Activated CD4-positive, CD25-positive, alpha-beta regulatory T cell treated with anti-CD3 and anti-CD28 coated beads, Interleukin-2, amount 50 U/mL, for 16 hours (primary cell): ENCODE measurements at places on chromosomes 12 and 14.

- no peak for DNase-seq
Measured at GRCh38 chr12:119671070-119671469, 3.1 kb downstream of the PRKAB1 start.

DNA sequence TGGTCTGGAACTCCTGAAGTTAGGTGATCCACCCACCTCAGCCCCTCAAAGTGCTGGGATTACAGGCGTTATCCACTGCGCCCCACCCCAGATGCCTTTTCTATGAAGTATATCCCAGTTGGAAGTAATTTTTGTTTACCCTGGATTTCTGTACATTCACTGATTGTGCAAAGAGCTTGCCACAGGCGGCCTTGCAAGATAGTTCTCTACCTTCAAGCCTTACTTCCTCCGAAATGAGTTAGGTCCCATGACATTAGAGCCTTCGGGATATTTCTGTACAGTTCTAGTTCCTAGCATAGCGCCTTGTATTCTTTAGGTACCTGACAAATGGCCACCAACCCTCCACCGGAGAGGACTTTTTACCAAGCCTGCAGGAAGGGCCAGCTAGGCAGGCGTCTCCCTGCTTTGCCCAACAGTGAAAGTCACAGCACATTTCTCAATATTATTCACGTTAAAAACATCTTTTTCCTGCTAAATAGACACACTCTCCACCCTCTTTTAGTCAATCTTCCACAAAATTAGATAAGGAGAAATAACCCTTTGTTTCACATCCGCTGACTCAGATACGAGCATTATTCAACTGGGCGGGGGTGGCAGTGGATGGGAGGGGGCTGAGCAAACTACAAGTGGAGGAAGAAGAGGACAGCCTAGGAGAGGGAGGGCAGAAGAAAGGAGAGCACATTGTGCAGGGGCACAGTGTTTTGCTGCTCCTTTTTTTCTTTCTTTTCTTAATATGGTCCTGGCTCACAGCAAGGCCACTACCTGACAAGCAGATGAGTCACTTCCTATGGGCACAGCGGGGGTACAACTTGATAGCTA lies 40.0 kb upstream of the CAPRIN2 start:
- DNase-seq, result no peak

- DNase-seq, result no peak
Measured at GRCh38 chr12:132225214-132225613, 81.0 kb downstream of the NOC4L start.

DNA sequence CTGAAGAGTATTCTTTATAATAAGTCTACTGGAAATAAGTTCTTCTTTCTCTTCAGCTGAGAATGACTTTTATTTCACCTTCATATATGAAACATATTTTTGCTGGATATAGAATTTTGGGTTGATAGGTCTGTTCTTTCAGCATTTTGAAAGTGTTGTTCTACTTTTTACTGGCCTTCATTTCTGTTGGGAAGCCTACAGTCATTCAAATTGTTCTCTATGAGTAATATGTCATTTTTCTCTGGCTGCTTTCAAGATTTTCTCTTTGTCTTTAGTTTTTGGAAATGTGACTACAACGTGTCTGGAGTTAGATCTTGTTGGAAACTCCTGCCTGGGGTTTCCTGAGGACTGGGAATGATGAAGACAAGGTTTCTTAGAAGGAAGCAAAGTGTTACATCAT lies 10.0 kb downstream of the FGFR1OP2 start:
- no peak for DNase-seq

DNA sequence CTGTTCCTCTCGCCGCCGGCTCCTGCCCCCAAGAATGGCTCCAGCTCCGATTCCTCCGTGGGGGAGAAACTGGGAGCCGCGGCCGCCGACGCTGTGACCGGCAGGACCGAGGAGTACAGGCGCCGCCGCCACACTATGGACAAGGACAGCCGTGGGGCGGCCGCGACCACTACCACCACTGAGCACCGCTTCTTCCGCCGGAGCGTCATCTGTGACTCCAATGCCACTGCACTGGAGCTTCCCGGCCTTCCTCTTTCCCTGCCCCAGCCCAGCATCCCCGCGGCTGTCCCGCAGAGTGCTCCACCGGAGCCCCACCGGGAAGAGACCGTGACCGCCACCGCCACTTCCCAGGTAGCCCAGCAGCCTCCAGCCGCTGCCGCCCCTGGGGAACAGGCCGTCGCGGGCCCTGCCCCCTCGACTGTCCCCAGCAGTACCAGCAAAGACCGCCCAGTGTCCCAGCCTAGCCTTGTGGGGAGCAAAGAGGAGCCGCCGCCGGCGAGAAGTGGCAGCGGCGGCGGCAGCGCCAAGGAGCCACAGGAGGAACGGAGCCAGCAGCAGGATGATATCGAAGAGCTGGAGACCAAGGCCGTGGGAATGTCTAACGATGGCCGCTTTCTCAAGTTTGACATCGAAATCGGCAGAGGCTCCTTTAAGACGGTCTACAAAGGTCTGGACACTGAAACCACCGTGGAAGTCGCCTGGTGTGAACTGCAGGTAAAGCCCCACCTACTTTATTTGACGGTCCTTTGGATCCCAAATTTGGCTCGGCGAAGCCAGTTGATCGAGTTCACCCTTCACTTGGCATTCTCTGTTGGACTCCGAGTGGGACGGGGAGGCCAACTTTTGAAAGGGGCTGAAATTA lies 1.5 kb downstream of the WNK1 start:
- no peak for DNase-seq

DNA sequence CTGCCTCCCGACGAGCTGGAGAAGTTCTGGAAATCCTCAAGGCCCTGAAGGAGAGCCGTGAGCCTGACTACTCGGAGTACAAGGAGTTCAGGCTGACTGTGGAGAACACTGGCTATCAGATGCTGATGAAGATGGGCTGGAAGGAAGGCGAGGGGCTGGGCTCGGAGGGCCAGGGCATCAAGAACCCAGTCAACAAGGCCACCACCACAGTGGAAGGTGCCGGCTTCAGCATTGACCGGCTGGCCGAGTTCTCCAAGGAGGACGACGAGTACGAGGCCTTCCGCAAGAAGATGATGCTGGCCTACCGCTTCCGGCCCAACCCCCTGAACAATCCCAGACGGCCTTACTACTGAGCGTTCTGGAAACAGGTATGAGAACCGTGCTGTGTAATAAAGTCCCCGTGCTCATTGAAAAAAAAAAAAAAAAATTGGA lies 366.1 kb upstream of the ATXN7L3B start:
- no peak for DNase-seq

DNA sequence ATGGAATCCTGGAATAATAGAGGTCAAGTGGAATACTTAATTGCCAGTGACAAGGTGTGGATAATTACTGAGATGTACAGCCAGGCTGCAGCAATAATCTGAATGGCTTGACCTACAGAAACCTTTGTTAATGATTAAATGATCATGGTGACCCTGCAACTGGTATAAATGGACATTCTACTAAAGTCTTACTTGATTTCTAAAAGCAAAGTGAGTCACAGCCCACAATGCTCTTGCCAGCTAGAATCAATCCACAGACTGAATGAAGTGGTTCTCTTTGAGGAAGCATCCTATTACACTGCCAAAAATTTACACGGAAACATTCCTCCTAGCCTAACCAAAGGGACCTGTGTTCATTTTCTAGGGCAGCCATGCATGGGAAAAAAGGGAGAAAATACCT lies 518.5 kb downstream of the SOX5 start:
- no peak for DNase-seq

DNA sequence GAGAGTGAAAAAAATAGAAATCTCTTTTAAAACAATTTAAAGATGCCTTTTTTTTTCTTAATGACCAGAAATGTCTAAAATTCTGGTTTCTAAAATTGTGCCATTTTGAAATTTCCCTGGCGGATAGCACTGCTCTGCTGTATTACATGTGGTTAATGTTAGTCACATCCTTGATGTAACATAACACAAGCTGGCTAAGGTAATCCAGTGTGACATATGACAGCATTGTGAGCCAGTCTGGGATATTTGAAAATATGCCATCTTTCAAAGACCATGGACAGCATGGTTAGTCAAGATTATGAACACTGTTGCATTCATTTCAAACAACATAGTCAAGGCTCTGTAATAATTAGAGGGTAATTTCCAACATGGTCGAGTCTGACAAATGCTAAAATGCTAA lies 133.2 kb downstream of the ALX1 start:
- no peak for DNase-seq

DNA sequence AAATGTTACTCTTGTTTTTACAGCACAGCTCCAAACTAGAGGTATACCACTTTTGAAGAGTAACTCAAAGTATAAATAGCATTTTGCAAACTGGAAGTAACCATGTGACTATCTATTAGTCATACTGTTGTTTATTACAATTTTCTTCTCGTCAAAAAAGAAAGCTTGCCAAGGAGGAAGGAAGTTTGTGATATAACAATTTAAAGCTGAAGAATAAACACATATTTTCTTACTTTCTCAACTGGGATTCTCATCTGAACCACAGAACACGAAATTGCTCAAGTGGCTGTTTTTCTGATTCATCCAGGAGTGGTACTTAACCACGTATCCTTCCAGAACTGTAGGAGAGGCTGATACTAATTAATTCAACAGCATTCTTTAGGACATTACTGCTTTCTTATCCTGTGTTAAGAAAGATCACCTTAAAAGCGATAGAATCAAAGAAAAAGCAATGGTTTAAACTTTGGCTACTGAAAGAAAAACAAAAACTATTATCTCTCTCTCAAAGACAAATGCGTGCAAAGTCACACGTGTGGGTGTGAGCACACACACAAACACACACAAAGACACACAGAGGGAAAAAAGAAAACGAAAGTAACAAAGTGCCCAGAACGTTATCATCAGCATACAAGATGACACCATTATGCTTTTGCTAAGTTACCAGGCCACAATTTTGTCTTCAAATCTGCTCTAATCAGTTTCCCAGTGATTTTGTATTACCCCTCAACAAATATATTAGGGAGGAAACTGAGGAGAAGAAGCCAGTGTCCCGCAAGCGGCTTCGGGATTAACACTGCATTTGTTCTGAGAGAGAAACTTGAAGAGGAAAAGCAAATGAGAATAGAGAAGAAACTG lies at the start of gene CLEC2B:
Gene CLEC2B (minus strand): TSS at position 48 of the 855 bp plus-strand sequence.
- DNase-seq, result no peak

DNA sequence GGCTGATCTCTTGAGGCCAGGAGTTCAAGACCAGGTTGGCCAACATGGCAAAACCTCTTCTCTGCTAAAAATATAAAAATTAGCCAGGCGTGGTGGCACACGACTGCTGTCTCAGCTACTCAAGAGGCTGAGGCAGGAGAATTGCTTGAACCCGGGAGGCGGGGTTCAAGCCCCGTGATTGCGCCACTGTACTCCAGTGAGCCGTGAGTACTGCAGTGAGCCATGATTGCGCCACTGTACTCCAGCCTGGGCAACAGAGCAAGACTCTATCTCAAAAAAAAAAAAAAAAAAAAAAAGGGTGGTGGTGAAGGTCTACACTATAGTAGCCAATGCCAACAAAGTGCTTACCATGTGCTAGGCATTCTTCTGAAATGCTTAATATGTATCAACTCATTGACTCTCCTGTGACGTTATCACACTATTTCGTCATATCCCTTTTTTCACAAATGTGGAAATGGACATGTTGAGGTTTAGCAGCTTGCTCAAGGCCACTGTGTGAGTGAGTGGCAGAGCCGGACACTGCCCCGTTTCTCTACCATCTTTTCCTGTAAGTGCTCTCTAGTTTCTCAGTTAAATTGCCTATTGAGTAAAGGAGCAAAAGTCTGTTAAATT lies 59.6 kb downstream of the GNS start:
- DNase-seq, result no peak

- no peak for DNase-seq
Measured at GRCh38 chr12:56413392-56413791, 35.8 kb downstream of the TIMELESS start.

GRCh38 chr12:69688021-69688420 lies 11.1 kb downstream of the BEST3 start:
- DNase-seq, result no peak

- DNase-seq, result no peak
Measured at GRCh38 chr14:50865391-50866076, 6.3 kb upstream of the ABHD12B start.

DNA sequence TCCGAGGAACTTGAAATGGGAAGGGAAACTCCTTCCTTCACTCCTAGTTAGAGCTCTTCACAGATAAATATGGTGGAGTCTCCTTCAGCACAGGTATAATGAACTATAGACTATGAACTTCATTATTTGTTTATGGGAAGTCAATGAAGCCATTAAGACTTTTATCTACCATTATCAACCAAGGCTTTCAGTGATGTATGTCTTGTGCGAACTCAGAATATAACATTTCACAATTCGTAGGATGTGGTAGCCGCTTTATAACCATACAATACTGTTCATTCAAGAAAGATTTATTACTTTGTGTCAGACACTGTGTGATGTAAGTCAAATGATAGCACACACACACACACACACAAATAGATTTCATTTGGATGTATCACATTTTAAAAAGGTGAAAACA lies 24.8 kb upstream of the ETNK1 start:
- no peak for DNase-seq

GRCh38 chr12:8032242-8033152 lies at the start of gene FOXJ2:
Gene FOXJ2 (plus strand): TSS chr12:8032716. CDS start chr12:8039833, 7,117 bp downstream.
- peak; percentile 50 for DNase-seq

DNA sequence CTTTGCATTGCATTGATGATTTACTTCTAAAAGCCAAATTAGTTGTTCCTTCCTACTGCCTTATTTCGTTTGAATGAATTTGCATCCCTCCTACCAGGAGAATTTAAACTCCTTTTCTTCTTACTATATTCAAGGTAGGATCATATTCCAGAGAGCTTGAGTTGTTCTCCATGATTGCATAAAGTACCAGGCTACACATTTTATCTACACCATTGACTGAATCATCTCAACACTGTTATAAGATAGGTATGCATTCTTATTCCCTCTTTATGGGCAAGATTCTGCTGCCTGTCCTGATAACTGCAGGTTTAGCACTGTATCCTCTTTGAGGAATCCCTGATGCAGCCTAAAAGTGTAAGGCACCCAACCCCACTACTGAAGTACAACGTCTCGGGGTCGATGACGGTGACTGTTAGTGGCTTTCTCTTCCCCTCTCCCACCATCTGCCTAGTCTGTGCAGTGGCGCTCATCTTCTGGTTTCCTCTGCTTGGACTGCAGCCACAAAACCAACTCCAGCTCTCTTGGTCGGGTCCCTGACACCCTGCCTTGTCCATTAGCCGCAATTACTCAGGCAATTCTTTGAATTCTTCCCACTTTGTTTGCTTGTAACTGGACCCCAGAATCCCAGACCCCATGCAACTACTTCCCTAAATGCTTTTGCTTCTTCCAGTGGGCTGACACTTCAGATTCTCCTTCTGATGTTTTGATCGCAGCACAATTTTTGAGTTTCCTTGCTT lies 44.4 kb upstream of the STXBP6 start:
- no peak for DNase-seq

DNA sequence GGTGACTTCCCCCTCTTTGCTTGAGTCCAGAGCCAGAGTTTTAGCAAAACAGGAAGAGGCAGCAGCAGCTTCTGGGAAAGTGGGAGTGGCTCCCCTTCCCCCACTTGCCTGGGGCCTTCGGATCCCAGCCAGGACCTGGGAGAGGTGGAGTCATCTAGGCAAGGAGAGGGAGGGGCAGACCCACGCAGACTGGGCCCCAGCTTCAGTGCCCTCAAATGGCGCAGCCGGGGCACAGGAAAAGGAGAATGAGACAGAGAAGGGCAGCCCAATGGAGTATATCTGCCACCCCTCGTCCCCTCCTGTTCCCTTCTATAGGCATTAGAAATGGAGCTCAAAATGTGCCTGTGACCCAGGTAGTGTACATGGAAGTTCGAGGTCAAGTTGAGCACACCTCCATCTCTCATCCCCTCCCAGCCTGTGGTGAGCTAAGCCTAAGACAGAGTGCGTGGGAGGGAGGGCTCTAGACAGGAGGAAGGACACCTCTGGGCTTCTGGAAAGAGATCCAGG lies 9.3 kb upstream of the HDAC7 start:
- no peak for DNase-seq

- DNase-seq, result no peak
Measured at GRCh38 chr14:92590176-92590575, 76.6 kb downstream of the RIN3 start.

GRCh38 chr12:39227218-39227617 lies 215.7 kb downstream of the KIF21A start:
- no peak for DNase-seq
